ENCODE measurements at places on chromosomes 1 and 21.
A peak's percentile ranks its signal among the peaks of the same experiment; 100 is the strongest.

GRCh38 chr1:77015748-77016341 is 148.6 kb downstream of the ST6GALNAC5 start:
- no peak for DNase-seq

DNA sequence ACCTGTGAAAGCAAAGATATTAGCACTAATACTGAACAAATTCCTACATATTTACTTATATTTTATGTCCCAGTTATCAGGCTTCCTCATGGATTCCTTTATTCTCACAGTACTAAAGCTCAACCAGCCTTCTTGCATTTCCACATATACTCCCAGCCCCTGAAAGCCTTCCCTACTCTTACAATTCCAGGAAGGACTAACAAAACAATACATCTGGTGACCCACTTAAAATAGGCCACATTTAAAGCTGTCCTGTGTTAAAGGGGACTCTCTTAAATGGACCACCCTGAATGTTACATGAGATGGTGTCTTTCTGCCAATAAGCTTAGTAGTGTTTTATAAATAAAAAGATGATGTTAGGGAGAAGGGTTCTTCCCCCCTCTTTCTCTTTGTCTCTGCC is 54.4 kb downstream of the NTMT2 start:
- DNase-seq = no peak

GRCh38 chr1:42164551-42165420 is at the start of gene GUCA2A:
Gene GUCA2A (minus strand): TSS chr1:42164745. CDS start chr1:42164712, 33 bp downstream.
- no peak for DNase-seq

DNA sequence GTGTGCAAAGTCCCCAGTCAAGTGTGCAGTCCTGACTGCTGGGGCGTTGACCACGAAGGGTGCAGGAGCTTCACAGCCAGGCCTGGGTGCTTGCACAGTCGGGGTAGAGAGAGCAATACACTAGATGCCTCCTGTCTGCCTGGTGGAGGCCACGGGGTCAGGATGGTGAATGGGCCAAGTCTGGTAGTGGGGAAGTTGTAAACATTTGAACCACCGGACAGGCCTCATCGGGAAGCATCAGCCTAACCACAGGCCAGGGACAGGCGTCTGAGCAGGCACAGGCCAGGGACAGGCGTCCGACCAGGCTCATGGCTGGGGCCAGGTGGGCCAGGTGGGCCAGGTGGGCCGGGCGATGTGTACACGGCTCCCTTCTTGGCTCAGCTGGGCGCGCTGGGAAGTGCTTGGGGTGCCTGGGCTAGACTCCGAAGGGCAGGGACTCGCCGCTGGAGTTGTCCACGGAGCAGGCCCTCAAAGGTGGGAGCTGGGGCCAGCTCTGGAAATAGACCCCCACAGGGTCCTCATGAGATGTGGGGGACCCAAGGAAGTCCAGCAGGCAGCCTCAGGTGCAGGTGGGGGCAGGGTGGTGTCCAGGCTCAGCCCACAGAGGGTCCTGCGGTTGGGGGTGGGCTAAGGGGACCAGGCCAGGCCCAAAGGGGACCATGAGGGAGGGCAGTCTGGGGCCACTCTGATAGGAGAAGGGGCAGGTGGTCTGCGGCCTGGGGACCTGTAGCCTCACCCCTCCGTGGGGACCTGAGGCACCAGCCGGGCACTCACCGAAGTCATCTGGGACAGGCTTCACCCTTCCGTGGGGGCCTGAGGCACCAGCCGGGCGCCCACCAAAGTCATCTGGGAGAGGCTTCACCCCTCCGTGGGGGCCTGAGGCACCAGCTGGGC is 15.0 kb downstream of the COL6A1 start:
- DNase-seq = no peak

DNA sequence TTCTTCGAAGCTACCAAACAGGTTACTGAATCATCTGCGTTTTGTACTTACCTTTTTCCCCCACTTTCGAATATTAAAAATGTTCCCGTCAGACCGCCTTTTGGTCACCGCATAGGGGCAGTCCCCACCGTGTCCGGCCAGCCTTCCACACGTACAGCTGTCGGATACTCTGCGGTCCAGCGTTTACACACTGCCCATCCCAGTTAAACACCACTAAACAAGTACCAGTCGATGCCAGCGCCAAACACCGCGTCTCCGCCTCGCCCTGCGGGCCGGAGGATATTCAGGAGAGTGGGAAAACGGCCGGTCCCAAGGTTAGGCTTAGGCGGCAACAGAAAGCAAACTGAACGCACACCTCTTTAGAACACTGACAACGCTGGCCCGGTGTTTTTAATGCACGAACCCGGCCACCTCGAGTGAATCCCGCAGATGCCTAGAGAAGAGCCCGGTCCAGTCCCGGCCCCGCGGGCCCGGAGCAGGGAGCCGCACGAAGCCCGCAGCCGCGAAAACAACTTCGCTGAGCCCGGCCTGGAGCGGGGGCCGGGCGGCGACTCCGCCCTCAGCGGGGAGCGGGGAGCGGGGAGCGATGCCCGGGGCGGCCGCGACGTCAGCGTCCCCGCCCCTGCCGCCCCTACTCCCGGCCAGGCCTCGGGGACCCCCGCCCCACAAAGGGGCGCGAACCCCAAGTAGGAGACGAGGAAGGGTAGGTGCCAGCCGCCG is 730 bp upstream of the PHF13 start:
- no peak for DNase-seq

- no peak for DNase-seq
Observed at GRCh38 chr1:22142315-22143064, 407 bp downstream of the WNT4 start.

- peak; percentile 28 for DNase-seq
Observed at GRCh38 chr1:179228783-179229213, 679 bp downstream of the ABL2 start.

DNA sequence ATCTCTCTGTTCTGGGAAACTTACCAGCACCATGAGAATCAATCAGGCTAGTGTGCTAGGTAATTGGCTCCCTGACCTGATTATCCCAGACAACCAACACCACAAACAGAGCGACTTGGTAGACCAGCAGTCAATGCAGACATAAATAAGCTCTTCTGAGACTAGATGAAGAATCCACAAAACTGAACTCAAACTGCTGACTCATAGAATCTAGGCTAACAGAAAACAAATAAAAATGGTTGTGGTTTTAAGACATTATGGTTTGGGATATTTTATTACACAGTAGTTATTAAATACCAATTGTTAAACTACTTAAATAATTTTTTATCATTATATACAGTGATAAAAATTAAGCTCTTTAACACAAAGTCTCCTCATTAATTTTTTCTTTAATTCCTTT is 535.7 kb downstream of the COL11A1 start:
- DNase-seq = no peak

- no peak for DNase-seq
Observed at GRCh38 chr1:168763031-168763430, 34.0 kb upstream of the DPT start.

DNA sequence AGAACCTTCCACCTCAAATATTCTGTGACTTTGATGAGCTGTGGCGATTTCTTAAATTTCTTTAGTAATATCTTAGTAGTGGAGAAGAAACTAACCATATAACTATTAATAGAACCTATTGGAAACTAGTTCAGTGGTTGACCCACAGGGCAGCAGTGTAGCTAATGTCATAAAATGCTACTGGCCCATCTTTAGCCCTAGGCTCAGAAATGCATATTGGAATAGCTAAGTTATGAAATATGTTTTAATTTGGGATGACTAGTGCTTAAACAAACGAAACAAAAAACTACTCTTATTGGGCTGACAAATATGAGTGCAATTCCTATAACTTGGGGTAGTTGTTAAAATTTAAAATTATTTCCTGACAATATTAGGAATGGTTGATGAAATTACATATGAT is 20.2 kb downstream of the MACO1 start:
- DNase-seq = no peak

DNA sequence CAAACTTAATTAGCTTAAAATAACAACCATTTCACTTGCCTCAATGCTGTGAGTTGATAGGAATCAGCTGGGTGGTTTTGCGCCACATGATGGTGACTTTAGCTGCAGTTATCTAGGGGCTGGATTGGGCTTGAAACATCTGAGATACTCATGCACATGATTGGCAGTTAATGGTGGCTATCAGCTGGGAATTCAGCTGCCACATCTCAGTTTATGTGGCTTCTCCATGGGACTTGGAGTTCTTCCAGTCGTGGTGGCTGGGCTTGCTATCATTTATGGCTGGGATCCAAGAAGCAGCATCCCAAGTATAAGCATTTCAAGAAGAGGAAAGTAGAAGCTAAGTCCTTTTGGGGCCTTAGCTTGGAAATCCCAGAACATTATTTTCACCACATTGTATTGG is 36.4 kb downstream of the PDC start:
- no peak for DNase-seq
